ENCODE measurements at places on chromosomes 13 and 19.

- DNase-seq, result no peak
These were observed 24.4 kb downstream of the LTBP4 start for GRCh38 chr19:40625406-40626120.

DNA sequence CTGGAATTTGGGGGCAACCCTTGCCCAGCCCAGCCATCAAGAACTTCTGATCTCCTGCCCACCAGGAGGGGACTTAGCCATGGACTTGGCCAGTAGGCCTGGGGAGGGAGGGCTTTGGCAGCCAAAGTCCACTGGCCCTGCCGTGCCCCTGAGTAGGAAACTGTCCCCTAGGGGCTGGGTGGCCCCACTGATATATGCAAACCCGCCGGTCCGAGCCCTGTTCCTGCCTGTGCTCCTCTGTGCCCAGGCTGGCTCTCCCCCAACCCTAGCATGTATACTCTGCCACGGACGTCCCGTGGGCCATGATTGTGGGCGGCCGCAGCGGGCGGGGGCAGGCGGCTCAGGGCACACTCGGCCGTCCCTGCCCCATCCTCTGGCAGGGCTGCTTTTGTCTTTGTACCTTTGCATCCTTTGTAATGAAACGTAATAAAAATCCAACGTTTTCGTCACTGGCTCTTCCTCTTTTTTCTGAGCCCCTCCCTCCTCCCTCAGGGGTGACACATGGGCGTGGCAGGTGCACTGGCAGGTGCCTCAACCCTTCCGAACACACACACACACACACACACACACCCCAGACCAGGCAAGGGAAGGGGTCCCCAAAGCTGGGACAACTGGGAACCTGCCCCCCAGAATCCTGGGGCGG lies 9.1 kb downstream of the COMP start:
- DNase-seq, result no peak

- no peak for DNase-seq
These were observed at the start of the genes COL4A1 and COL4A2 for GRCh38 chr13:110306960-110307766. TSS of gene COL4A1 (minus strand) at chr13:110307157. CDS start at chr13:110307027, 130 bp downstream. TSS of gene COL4A2 (plus strand) at chr13:110307284. CDS start at chr13:110307904, 620 bp downstream.

DNA sequence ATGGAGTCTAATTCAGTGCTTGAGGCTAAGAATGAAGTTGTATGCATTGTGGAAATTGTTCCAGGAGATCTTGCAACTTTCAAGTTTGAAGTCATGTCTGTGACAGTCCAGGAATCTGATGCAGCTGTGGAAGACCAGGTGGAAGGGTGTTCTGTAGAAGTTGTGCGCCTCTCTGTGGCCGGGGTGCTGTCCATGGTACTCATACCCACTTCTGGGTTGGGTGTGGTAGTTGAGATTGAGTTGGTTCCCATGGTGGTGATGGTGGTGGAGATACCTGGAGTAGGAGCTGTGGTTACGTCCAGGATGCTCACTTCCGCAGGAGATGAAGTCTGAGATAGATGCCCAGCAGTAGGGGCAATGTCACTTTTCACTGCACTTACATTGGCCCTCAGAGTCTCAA lies 44.3 kb downstream of the MUC16 start:
- DNase-seq, result peak; percentile 48

GRCh38 chr19:10334588-10335351 lies 1.4 kb upstream of the RAVER1 start:
- peak; percentile 56 for DNase-seq

DNA sequence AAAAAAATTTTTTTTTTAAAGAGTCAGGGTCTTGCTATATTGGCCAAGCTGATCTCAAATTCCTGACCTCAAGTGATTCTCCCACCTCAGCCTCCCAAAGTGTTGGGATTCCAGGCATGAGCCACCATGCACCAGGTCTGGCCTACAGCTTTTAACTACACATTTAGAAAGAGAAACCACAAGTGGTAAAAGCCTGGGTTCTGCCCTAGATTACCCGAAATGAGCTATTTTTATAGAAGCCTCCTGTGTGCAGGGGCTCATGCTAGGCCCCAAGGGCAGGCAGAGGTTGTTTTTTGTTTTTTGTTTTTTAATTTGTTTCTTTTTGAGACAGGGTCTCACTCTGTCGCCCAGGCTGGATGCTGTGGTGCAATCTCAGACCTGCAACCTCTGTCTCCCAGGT lies 14.0 kb upstream of the MYADM start:
- DNase-seq, result no peak

- DNase-seq, result no peak
These were observed 6.6 kb downstream of the C19orf25 start for GRCh38 chr19:1472231-1473084.

GRCh38 chr19:49456326-49456725 lies 3.3 kb downstream of the ALDH16A1 start:
- no peak for DNase-seq

Data from DND-41 (cell line).